ACHN (cell line): ENCODE measurements at places on chromosomes 4 and X.

DNA sequence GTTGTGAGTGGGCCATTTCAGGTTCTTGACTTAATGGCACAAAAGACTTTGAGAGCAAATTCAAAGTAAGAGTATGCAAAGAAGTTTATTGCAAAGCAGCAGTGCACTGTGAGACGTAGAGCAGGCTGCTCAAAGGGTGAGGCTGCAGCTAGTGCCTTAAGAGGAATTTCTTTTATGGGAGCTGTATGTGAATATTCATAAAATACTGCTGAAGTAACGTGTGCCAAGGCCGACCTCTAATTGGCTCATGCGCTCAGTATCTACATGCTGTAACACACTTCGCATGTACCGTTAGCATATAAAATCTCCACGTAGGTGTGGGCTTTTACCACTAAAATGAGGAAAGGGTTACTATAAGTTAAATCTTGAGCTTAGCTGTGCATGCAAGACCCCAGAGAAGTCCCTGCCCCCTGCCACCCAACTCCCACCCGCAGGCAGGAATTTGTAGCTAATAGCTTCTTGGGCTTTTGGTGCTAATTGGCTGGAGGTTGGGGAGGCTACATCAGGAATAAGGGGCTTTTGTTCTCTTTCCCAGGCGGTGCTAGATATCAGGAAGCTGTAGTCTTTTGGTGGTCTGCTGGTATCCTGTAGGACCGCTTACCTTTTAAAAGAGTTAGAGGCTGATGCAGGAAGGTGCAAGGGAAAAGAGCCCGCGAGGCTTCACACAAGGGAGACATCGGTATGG, 47.6 kb downstream of the FSTL5 start:
- DNase-seq: no peak

DNA sequence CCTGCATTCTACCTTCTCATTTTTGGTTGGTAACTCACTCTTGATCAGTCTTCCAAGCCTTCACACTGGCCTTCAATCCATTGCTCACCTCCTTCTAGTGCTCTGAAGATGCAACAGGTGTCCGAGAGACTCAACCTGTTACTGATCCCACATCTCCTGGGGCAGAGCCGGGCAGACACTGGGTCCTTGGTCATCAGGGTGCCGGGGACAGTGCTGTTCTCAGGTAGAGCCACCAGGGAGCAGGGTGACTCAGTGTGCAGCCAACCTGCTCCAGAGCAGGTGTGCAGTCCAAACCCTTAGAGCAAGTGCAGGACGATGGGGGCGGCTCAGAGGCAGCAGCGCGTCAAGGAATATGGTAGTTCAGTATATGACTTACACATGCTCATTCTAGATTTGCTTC, 188.4 kb downstream of the DHX15 start:
- no peak for DNase-seq

- DNase-seq: no peak
Observed at GRCh38 chr4:35734381-35735098, 509.8 kb downstream of the ARAP2 start.

GRCh38 chr4:14987054-14987453, 15.2 kb upstream of the CPEB2 start:
- DNase-seq: no peak

DNA sequence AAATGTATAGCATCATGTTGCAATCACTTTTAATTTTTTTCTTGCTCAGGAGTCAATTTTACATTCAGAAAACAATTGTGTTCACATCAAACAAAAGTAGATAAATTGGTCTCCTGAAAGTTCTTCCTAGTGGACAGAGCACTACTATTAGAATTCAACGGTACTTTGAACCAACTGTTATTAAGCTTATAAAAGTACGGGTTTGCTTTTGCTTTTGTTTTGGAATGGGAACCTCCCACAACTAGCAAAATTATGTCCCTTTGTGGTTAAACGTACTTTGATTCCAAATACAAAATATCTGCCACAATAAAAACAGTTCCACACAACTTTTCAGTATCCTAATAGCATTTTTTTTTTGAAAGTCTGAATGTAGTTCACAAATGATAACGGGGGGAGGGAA, 8.6 kb upstream of the MAPK10 start:
- no peak for DNase-seq

DNA sequence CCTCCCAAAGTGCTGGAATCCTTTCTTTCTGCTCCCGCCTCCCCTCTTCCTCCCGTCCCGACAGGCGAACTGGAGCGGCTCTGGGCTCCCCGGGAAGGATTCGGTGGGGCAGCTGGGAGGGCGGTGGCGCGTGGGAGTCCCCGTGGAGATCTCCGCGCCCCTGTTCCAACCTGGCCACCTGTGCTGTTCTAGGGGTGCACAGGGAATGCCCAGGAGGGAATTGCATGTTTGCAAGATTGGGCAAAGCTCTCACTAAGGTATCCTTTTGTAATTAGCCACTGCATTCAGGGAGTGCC, 11.2 kb upstream of the ELF4 start:
- DNase-seq: no peak
